ENCODE measurements at places on chromosomes 3 and 15.

- DNase-seq: no peak
These were observed 12.1 kb downstream of the EAF1 start for GRCh38 chr3:15439476-15439875.

GRCh38 chr3:41717641-41718040 is 244.3 kb downstream of the ULK4 start:
- no peak for DNase-seq

DNA sequence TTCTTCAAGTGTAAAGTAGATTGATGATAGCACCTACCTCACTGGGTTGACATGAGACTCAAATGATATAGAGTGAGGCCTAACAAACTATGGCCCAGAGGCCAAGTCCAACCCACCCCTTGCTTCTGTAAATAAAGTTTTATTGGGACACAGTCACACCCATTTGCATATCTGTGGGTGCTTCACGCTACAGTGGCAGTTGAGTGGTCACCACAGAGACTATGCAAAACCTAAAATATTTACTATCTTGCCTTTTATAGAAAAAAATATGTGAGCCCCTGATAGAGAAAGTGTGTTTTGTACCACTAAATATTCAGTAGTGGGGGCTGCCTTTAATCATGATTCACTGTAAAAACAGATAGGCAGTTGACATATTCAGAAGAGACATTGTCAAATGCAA is 38.0 kb downstream of the ACAN start:
- DNase-seq: no peak

- no peak for DNase-seq
These were observed 80.3 kb downstream of the PEX5L start for GRCh38 chr3:179956416-179956830.

DNA sequence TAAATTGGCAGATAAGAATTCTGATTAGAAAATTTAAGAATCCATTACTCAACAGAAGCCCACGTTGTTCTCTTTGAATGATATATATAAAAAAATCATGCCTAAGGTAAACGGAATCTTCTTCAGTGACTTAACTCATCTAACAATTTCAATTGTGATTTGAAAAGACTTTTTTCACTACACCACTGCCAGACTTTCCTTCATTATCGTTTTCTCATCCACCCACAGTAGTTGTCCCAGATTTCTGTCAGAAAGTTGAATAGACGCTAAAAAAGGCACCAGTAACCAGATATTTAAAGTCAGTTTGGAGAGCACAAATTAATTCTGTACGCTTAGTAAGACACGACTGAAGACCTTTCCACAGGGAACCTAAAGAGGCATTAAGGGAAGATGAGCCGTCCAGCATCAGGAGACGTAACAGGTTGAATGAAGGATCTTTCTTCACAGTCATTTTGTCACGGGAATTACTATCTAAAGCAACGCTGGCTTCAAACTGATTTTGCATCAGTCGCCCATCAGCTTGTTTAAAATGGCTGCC is 1.3 kb downstream of the HIGD1A start:
- no peak for DNase-seq

GRCh38 chr15:55917881-55918296 is 75.5 kb downstream of the NEDD4 start:
- no peak for DNase-seq

- DNase-seq: no peak
These were observed 835 bp downstream of the ARIH2 start for GRCh38 chr3:48919215-48920138.

GRCh38 chr15:70356919-70357318 is 259.2 kb upstream of the TLE3 start:
- no peak for DNase-seq

GRCh38 chr15:70526974-70527325 is 236.4 kb downstream of the UACA start:
- no peak for DNase-seq

- no peak for DNase-seq
These were observed 10.2 kb downstream of the C3orf20 start for GRCh38 chr3:14685179-14685578.

DNA sequence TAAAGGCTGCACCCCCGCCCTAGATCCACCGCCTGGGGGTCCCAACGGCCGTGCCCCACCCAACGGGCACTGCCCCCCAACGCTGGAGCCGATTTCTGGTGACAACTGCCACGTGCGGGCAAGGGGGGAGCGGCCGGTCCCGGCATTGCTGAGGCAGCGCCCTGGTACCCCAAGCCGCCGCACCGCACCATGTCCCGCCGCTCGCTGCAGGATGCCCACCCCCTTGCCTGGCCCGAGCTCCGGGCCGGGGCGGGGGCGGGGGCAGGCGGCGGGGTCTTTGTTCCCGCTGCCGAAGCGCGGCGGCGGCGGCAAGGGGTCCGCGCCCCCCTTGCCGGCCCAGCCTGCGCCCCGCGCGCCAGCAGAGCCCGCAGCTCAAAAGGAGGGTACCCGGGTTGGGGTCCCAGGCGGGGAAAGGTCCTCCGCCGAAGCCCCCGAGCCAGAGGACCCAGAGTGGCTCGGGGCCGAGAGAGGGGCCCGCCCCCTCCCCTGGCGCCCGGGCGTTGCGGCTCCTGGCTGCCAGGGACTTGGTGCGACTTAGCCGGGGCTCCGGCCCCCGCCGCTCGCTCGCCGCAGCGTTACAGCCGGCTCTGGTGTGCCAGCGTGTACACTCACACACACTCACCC is 678 bp downstream of the SEMA7A start:
- DNase-seq: no peak

DNA sequence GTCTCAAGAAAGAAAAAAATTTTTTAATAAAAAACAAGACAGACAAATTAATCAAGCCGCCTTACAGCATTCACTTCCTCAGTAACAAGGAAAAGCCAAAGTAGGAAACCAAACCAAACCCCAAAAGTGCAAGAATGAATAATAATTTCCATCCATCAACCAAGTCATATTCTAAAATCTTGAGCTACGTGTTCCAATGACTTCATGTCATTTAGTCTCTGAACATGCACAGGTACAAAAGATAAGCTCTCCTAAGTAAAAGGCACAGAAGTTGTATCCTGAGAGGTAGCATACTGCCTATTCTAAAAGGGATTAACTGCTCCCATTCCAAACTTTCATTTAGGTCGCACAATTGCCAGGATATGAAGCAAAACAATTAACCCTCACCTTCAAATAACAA is 29.7 kb downstream of the SLC4A7 start:
- no peak for DNase-seq

DNA sequence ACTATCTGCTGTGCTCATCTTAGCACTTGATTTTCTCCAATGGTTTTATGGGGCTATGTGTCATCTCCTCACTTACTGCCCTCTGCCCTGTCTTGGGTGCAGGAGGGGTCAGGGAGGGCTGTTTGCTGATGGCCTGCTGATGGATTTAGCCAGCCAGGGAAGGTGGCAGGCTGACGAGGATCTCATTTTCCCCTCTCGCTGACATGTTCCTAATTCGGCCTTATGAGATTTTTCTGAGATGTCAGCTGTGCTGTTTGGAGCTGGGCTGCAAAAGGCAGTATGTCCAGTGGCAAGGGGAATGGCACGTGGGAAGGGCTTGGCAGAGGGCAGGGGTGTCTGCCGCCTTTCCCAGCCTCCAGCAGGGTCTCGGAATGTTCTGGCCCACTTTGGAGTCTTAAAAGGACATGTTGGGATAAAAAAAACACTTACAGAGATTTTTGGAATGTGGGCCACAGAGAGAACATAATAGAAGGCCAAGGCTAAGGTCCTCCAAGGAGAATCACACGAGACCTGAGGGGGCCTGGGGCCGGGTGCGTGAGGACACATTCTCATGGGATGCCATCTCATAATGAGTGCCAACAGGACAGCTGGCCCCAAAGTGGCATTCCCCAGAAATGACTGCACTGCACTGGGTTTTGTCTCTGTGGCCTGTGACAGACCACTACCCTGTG is 303.8 kb downstream of the TLE3 start:
- DNase-seq: no peak

- DNase-seq: no peak
These were observed 332.7 kb upstream of the SLCO3A1 start for GRCh38 chr15:91520850-91521249.

DNA sequence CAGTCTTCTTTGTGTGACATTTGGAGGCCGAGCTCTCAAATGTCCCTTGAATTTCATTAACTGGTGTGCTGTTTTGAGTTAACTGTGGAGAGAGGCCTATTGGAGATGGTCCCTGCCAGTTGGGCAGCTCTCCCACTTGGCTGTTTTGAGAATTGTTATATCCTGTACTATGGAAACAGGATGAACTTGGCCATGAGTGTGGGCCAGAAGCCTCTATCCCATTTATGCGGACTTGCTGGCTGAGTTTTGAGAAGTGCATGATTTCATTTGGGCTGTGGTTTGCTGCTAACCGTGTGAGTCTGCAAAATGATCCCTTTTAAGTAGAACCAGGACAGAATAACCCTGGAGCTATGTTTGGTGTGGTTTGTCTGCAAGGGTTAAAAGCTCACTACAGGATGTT is 366.0 kb downstream of the PTPRG start:
- no peak for DNase-seq

DNA sequence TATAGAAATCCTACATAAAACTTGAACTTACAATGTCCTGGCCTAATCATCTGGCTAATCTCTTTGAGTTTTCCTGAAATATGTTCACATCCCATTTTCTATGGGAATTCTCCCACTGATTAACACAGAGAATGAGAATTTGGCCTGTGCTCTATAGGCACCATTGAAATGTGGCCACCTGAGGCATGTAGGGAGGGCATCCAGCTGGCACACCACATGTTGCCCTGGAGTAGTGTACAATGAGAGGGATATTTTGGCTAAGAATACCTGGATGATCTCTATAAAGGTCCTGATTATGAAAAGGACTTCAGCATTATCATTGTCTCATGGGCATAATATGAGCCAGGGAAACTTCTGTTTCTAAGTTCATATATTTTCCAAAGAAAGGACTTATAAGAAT is 324.0 kb downstream of the ZBTB20 start:
- DNase-seq: no peak

DNA sequence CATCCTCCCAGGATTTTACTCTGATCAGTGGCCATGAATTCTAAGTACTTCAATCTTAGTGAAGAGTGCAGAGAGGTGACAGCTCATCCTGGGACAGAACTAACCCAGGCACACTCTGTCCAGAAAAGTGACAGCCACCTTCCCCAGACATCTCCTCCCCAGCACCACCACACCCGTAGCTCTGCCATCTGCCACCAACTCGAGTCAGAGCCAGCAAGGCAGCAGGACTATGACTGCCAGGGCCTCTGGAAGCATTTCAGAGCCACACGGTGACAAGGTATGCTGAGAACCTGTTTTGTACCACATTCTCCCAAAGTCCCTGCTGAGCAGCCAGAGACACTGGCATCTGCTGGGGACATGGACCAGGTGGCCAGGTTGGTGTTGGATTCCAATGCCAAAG is 71.0 kb downstream of the NTRK3 start:
- DNase-seq: no peak

- no peak for DNase-seq
These were observed 4.2 kb upstream of the RBPMS2 start for GRCh38 chr15:64779630-64780029.

DNA sequence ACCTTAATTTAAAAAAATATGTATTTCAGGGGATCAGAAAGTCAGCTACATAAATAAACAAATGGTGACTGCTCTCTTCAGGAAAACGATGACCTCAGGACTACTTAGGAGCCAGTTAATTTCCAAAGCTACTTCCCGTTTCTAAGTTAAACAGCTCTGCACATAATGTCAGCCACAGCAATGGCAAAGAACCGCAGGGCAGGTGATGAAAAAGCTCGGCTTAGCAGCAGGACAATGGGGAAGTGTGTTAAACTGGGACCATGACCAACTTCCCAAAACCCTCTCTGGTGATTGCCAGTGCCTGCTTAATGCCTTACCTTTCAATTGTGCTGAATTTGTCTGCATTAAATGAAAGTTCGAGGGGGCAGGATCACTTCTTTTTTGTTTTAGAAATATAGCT is 258.9 kb downstream of the FHIT start:
- no peak for DNase-seq

- no peak for DNase-seq
These were observed 472 bp downstream of the CHST14 start for GRCh38 chr15:40471105-40471807.

Measured in NCI-H1417 treated with DMSO at 0.1 percent for 48 hours (cell line).